ENCODE measurements at places on chromosomes 6 and 20.

- peak; percentile 80 for DNase-seq
Observed at GRCh38 chr6:3209114-3210023, 18.1 kb downstream of the TUBB2B start.

GRCh38 chr6:151690768-151691562 is 116.5 kb upstream of the ESR1 start:
- DNase-seq, result no peak

DNA sequence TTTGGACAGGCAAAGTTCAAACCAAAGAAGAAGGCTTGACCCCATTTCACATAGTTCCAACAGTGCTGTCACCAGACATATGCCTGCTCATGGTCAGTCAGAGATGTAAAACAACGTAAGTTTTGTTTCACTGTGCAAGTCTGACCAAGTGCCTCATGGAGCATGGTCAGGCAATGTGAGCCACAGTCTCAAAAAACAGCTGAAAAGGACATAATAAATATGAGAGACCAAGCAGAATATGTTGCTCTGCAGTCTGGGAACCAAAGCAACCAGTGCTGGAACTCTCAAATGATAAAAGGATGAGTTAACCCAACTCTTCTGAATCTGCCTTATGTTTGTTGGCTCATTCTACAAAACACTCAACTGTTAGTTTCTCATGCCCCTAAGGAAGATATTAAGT is 39.9 kb upstream of the DST start:
- DNase-seq, result no peak

GRCh38 chr20:47362361-47363219 is 6.1 kb upstream of the ZMYND8 start:
- no peak for DNase-seq

- no peak for DNase-seq
Observed at GRCh38 chr20:61253640-61254511, 1.8 kb downstream of the CDH4 start.

DNA sequence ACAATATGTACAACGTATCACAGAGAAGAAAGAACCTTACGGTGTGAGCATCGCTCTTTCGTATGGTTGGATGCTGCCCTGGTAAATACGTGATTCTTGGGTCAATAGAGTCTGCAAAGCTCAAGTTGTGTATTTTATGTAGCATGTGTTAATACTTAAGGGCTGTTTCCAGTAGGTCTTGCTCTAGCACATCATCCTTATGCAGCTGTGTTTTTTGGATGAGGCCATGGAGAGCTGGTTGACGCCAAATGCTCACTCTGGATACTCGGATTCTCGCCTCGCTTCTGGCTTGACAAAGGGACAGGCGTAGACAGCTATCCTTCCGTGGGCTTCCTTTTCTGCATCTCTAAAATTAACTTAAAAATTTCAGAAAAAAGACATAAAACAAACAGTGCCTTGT is 38.9 kb downstream of the SNRNP48 start:
- no peak for DNase-seq

GRCh38 chr6:87661016-87661415 is 41.0 kb downstream of the AKIRIN2 start:
- DNase-seq, result no peak

DNA sequence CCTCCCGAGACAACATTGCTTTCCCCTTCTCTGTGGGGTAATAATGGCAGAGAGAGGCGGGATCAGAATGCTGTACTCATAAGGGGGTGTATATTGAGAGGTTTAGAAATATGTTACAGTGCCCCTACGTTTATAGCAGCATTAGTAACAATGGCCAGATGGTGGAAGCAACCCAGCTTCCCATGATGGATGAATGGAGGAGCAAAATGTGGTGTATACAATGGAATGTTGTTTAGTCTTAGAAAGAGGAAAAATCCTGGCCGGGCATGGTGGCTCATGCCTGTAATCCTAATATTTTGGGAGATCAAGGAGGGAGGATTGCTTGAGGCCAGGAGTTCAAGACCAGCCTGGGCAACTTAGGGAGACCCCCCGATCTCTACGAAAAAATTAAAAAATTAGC is 12.9 kb downstream of the BANF2 start:
- no peak for DNase-seq

DNA sequence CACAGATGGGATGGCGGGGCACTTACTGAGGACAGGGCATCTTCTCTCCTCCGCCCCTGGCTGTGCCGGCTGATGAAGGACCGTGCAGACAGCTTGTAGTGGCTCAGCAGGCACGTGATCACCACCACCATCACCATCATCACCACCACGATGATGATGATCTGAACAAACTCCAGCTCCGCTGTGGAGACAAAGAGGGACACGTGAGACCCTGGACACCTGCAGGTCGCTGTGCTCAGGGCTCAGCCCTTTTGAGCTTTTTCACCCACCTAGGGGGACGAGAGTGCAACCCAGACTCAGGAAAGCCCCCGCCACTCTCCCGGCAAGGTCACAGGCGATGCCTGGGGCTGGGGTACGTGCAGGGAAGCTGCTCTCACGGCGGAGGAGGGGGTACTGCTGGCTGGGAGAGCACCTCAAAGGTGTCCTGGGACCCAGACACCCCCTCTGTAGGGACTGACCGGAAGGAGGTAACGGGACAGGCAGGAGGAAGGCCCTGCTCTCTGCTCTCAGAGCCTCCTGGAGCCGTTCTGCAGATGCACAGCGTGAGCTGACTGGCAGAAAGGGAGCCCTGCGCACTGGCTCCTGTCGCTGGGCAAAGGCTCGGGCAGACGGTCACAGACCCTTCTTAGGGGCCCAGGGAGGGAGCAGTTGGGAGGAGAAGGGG is 39.4 kb upstream of the ZBP1 start:
- peak; percentile 13 for DNase-seq

DNA sequence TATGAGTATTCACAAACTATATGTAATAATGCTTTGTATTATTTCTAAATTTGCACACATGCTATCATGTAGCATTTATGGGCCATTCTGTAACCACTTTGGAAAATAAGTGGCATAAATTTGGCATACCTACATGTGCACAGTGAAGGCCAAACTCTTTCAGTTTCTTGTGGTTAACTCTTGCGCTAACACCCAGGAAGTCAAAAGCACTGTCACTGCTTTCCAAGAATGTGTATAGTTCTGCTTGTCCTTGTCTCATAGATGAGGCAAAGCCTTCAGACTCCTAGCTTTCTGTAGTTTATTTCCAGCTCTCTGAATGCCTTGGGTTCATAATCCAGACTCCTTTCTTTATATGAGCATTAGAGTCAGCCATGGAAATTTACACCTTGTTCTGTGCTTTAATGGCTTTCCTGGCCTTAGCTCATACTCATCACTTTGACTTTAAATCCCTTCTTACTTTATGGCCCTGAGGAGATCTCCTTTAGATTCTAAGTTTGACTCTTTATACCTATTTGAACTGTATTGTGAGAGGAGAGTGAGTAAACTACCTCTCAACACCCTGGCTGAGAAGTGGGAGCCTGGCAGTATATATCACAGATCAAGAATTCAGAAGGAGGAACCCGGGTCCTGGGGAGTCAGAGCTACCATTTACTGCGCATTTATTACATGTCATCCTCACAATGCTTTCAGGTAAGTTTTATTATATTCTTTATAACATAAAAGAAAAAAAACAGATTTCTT is 949 bp upstream of the SLC17A3 start:
- no peak for DNase-seq

- no peak for DNase-seq
Observed at GRCh38 chr20:33474963-33475362, 14.9 kb upstream of the CBFA2T2 start.

- DNase-seq, result no peak
Observed at GRCh38 chr6:1215884-1216487, 95.9 kb upstream of the FOXQ1 start.

- DNase-seq, result no peak
Observed at GRCh38 chr6:150069706-150070105, 785 bp upstream of the ULBP3 start.

DNA sequence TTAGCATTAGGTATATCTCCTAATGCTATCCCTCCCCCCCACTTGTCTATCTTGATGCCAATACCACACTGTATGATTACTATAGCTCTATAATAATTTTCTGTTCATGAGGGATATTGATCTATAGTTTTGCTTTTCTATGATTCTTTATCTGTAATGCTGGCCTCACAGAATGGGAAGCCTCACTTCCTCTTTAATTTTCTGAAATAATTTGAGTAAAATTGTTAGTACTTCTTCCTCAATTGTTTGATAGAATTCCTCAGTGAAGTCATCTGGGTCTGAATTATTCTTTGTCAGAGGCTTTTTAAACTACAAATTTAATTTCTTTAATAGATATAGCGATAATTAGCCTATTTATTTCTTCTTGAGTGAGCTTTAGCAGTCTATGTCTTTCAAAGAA is 31.2 kb downstream of the SIRPD start:
- no peak for DNase-seq

- no peak for DNase-seq
Observed at GRCh38 chr6:161141173-161141572, 132.7 kb downstream of the AGPAT4 start.

DNA sequence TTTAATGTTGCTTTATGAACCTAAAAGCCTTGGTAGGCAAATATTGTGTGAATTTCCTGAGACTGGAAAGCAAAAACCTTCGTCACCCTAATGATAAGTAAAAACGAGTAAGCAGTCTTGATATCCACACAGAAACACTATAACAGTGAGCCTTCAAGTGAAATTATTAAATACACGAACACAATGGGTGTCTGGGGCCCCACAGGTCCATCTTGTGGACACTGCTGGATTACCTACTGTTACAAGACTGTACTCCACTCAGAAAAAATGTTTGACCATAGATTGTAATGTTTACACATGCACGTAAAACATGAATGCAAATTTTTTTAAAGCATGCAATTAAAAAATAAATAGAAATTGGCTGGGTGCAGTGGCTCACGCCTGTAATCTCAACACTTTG is 466.9 kb downstream of the CD83 start:
- no peak for DNase-seq

- peak; percentile 83 for DNase-seq
Observed at GRCh38 chr20:51800060-51800871, 2.1 kb downstream of the SALL4 start.

DNA sequence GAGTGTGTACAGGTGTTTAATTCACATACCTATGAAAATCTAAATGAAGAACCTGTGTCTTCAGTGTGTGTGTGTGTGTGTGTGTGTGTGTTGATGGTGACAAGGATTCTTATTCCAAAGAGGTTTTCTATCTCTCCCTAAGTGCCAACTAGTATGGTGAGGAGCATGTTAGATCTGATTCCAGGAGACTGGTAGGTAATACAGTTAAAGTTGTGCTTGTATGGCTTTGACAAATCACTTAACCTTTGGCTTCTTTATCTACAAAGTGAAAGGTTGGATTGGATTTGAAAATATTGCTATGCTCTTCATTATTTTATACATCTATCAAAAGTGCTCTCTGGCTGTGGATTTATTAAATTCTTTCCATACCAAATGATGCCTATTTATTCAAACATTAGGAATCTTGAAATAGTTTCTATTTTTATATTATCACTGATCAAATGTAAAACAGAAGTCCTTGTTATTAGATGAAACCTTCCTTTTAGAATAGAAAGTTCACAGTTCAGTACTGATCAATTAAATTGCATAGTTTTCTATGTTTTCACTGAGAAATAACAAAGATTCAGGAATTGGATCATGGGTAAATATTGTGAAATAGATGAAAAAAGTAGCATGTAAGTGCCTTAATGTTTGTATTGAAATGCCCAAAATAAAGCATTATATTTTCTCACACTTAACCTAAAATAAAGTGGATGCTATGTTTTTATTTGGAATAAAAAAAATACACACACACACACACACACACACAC is 84.4 kb upstream of the MLIP start:
- DNase-seq, result no peak

DNA sequence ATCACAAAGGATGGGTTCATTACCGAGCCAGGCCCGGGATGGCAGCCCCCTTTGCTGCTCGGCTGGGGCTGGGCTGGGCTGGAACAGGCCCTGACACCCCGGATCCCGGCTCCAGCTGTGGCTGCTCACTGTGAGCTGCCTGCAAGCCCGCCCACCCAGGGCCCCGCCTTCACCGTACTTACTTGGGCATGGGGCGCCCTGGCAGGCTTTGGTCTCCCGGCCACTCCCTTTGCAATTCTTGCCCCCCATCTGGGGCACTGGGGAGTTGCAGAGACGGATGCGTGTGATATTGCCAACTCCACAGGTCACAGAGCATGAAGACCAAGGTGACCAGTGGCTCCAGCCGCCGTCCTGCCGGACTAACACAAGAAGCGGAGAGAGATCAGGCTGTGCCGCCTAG is 16.7 kb downstream of the THBS2 start:
- DNase-seq, result no peak

DNA sequence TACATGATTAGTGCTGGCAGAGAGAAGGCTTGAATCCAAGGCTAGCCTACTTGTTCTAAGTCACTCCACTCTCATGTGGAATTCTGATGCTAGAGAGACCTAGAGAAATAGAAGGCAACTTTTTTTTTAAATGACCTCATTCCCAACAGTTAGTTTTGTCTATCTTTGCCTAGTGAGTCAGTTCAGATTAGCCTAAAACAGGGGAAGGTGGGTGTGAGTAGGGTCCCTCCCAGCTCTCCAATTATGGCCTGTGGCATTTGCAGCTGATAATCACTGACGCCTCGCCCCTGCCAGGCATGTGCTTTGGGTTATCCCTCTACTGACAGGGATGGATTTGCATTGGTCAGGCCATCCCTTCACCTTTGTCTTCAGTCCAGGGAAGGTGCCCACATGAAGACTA is 13.6 kb downstream of the TXLNB start:
- no peak for DNase-seq

DNA sequence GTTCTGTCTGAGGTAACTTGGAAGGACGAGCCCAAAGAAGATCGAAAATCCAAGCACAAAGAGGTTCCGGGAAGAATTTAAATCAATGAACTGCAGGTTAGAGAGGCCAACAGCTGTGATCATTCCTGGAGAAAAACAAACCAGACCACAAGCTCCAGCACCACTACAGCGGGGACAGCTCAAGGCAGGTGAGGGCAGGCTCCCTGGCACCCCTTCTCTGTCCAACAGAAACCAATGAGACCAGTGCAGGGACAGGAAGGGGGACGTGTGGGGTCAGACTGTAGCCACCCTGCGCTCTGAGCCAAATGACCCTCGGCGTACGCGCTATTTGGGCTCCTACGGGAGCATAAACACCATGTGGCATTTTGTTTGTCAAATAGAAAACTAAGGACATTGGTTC is 139.3 kb downstream of the SLC23A2 start:
- DNase-seq, result no peak

GRCh38 chr20:40805592-40805991 is 116.6 kb upstream of the MAFB start:
- no peak for DNase-seq

DNA sequence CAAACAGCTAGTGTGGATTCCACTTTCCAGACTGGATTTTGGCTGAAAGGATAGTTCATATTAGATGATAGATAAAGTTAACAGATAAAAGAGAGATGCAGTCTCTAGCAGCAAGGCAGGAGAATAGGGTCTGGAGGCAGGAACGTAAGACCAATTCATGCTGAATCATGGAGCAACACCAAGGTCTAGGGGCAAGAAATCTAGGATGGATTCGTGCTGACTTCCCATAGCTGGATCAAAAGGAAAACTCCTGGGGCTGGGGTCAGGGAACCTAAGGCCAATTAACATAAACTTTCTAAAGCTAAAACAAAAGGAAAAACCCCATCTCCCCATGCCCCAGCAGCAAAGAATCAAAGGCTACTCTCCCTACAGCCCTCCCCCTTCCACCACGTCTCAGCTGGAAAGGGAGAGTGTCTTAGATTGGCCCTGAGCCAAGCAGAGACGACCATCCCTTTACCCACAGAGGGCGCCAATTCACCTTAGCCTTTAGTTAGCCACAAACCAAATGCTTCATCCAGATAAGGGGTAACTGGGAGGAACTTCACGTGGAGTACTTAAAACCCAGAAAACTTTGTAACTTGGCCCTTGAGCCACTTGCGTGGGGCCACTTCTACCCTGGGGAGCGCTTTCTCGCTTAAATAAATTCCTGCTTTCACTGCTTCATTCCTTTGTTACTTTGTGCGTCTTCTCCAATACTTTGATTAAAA is 7.6 kb downstream of the TREM1 start:
- DNase-seq, result peak; percentile 76
